Pons (tissue), 1 donor: ENCODE measurements at places on chromosomes 11 and 22.

- DNase-seq: no peak
Measured at GRCh38 chr11:30596832-30597231, 10.7 kb upstream of the MPPED2 start.

- DNase-seq: no peak
Measured at GRCh38 chr11:130003717-130004001, 1.0 kb upstream of the PRDM10 start.

DNA sequence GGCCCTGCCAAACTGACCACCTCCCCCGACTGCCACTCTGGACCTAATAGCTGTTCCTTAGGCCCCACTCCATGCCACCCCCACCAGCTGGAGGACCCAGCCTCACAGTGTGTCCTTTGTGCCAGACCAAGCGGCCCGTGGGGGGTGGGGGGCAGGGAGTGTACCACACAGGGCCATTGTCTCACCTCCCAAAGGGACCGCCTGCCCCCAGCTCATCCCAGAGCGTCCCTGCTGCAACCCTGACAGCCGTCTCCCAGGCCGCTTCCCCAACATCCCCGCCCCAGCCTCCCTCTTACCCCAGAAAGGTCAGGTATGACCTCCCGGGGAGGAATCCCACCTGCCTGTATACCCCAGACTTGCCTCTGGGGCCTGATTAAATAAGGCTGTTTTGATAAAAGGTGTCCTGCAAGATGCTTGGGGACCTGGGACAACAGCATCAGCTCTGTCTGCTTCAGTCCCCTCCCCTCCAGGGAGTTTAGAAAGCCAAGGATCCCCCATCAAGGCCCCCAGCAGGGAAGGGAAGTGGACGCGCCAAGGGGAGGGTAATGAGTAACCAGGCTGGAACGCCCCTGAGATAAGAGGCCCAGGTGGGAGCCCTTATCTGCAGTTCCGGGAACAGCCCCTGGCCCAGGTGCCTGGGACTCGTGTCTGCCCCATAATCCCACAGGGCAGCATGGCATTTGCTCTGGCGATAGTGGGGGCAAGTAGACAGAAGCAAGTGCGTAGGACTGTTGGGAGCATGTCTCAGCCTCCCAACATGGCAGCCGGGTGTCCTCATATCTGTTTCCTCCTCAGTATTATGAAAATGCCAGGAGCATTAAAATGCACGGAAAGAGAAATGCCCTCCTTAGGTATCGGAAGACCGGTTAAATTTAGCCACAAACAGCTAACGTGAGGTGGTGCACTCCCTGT lies 9.0 kb downstream of the CDC42EP1 start:
- peak; percentile 91 for DNase-seq

DNA sequence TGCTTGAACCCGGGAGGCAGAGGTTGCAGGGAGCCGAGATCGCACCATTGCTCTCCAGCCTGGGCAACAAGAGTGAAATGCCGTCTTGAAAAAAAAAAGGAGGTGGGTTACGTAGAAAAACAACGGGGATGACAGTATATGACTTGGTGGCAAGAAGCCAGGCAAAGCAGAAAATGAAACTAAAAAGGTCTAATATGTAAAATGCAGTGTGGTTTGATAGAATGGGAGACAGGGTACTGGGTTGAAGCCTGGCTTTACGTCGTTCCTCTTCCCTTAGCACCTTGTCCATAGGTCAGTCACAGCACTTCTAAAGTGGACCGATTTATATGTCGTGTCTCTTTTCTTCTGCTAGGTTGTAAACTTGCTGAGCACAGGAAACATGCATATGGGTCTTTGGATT lies 274.9 kb upstream of the ZC3H12C start:
- DNase-seq: no peak

DNA sequence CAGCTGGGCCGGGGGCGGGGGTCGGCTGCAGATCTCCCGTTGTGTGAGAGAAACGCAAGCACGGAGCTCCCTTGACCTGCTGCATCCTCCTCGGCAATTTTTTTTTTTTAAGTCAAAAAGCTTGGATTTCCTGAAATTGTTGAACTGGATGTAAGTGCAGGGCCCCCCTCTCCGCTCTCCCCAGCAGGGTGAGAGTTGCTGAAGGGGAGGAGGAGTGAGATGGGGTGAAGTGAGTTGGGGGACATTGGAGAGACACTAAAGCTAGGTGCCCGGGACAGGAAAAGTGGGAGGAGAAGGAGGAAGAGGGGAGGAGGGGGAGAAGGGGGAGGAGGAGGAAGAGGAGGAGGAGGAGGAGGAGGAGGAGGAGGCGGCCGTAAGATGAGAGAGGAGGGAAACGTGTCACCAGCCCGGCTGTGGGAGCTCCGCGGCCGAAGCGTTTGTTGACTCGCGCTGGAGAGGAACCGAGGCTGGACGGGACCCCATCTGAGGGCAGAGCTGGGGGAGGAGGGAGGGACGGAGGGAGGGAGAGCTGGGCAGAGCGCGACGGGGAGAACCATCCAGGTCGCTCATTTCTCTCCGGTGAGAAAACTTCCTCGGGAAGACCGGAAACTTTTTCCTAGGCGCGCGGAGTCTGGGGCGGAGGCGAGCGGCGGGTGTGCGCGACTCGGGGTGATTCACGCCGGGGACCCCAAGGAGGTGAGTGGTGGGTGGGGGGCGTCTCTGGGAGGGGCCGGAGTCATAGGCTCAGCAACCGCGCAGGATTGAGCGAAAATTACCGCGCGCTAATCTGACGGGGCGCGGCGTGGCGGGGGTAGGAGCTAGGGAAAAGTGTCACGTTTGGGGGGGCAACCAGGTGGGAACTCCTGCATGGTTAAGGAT lies 80.2 kb downstream of the PRR5L start:
- no peak for DNase-seq
